ENCODE measurements at places on chromosomes 6 and 20.

DNA sequence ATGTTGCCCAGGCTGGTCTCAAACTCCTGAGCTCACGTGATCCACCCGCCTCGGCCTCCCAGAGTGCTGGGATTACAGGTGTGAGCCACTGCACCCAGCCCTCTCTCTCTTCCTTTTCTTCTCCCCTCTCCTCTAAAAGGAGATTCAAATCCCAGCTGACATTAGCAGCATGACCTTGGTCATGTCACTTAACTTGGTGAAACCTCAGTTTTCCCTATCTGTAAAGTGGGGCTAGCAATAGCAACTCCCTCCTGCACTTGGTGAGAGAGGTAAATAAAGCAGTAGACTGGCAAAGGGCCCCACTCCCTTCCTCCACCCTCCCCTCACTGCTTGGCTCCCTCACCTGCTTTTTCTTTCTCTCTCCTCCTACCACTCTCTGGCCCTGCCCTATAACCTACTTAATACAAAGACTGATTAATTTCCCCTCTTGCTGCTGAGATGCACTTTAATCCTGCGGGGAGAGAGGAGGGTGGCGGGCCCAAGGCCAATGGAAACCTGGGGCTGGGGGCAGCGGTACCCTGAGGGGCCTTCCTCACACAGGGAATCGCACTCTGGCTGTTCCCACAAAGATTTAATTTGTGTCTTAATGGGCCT, 54.2 kb upstream of the ZFAND3 start:
- DNase-seq: no peak

- DNase-seq: no peak
These were observed 60.0 kb downstream of the DNAH8 start for GRCh38 chr6:38774929-38775707.

GRCh38 chr6:5599127-5599526, 337.8 kb downstream of the FARS2 start:
- no peak for DNase-seq

DNA sequence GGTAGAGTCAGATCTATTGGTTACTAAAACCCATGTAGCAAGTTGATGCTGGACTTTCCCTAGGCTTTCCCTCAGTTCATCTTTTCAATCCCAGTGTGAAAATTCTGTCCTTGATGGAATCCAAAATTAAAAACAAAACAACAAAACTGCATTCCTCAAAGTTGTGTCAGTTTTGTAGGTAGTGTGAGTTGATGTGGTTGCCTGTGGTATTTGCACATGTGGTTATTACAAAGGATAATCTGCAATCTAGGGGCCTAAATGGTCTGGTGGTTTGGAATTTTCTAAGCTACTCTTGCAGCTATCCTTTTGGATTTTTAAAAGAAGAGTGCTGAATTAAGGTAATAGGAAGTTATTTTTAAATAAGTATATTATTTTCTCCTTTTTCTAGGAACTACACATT, 132.2 kb upstream of the SCGN start:
- DNase-seq: no peak

- DNase-seq: no peak
These were observed 2.5 kb downstream of the PRRT1 start for GRCh38 chr6:32149092-32149755.

GRCh38 chr20:59830665-59831023, 102.8 kb downstream of the SYCP2 start:
- DNase-seq: peak; percentile 12

DNA sequence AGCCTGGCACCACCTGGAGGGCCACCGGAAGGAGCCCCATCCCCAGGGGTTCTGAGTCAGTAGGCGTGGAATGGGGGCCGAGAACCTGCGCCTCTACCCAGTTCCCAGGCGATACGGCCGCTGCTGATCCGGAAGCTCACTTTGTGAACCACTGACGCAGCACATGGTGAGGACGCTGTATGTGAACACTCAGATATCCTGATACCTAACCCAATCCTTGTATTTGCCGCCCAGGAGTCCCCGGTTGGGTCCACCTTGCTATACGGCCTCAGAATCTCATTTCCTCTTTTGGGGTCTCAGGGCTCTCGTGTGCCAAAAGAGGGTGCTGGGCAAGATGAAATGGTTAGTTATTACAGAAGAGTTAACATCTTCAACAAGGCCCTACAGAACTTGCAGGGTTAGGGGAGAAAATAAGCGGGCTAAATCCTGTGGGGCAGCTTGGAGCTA, 604 bp upstream of the RAB5IF start:
- DNase-seq: no peak

DNA sequence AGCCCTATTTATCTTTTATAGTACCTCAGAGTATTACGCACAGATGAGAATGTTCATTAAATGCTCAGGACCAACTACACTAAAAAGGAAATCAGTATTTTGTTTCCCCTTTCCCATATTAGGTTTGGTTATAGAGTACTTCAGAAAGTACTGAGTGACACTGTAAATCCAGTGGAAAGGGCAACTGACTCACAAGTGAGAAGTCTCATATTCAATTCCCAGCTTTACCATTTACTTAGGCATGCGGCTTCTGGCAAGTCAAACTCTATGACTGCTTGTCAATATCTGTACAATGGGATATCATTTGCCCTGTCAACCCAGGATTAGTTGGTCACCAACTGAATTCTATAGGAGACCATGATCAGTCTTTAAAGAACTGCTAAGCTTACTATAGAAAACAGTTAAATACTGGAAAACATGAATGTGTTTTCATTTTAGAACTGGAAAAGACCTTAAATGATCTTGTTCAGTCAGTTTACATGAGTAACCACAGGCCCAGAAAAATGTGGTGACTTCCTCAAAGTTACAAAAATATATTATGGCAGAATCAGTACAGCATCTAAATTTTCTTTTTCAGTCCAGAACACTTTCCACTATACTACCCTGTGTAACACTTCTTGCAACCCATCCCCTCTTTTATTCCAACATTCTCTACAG, 3.6 kb downstream of the MAP3K7 start:
- DNase-seq: no peak

DNA sequence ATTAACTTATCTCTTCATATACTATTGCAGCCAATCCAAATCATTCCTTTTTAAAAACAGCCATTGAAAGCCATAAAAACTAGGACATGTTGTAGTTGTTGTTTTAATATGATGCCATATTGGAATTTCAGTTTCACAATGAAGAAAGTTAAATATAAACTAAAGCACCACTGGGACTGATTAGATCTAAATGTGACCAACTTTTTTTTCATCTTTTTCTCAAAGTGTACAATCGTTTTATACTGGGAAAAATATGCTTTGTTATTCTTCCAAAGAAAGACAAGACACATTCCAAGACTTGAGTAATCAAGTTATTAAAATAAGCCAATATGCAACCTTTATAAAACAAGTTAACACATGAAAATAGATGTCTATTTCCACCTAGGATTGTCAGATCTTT, 68.5 kb downstream of the THEMIS start:
- no peak for DNase-seq

DNA sequence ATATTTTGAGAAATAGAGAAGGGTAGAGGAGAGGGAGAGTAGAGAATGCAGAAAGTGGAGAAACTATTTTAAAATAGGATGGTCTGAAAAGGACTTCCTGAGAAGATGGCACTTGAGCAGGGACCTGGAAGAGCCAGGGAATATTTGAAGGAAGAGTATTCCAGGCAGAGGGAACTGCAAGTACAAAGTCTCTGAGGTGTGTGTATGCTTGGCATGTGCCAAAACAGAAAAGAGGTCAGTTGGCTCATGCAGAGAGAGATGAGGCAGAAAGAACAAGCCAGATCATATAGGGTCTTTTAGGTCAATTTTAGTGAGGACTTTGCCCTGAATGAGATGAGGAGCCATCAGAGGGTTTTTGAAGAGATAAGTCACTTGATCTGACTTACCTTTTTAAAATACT, 145.9 kb downstream of the FLRT3 start:
- DNase-seq: no peak

GRCh38 chr6:112701201-112701600, 354.1 kb downstream of the RFPL4B start:
- no peak for DNase-seq

- DNase-seq: no peak
These were observed 1205.5 kb upstream of the CITED2 start for GRCh38 chr6:140579918-140580317.

- DNase-seq: no peak
These were observed 12.8 kb downstream of the NPEPL1 start for GRCh38 chr20:58705208-58705926.

DNA sequence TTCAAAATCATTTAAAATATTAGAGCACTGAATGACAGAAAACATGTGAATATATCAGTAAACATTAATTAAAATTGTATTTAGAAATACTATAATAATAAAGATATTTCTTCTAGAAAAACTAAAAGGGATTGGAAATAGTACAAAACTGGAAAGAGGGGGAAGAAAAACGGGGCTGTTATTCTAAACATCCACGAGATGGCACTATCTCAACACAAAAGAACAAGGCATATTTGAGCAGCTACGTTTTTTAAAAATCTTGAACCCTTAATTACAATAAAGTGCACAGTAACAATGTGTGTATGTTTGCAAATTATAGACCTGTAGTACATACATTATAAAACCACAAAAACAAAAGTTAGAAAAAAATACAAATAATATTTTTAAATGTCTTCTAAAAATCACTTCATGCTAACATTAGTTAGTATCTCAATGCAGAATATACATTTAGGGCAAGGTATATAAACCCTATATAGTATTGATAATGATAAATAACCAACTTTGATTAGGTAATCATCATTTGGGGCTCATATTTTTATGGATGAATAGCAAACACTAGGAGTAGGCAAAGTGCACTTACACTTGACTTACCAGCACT, 42.5 kb upstream of the PNISR start:
- DNase-seq: peak; percentile 19

DNA sequence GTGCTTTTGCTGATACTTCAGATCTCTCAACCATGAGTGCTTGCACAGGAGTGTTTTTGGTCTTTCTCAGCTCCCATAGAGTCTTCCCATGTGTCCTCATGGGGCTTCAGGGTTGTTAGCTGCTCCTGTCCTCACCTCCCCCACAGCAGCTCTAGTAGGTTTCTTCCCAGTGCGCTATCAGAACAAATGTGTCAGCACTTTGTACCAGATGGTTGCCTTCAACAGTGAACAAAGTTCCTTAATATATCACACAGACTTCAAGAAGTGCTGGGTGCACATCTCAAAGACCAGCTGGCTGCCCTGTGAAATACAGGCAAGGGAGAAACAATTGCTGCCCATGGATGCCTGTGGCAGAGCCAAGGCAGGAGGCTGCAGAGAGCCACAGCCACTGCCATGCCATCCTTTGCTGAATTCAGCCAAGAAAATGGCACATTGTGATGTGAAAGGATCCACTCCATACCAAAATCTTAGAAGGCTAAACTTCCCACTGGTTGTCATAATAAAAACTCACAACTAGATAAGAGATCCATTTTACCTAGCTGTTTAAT, 471.3 kb downstream of the C6orf118 start:
- no peak for DNase-seq

DNA sequence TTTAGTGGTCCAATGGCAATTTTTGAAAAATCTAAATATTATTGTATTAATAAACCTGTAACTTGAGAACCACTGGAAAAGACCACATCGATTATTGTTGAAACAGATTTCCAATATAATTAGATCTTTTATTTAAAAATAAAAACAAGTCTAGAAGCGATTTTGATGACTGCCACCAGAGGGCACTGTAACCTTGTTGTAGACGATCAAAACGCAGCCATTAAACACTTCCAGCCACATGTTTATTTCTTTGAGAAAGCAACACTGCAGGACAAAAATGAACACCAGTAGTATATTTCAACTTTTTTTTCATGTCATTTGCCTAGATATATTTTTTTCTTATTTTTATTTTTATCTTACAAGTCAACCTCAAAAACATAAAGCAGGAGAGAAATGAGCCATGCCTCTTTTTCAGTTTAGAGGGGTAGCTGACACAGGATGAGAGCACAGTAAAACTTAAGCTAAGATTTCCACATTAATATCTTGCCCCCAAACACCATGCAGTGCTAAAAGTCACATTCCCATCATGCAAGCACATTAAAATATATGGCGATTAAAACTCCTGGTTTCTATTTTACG, 115.4 kb downstream of the OPRM1 start:
- peak; percentile 11 for DNase-seq

Measured in COR-L47 (cell line).